ENCODE measurements at places on chromosomes 5 and 9.

DNA sequence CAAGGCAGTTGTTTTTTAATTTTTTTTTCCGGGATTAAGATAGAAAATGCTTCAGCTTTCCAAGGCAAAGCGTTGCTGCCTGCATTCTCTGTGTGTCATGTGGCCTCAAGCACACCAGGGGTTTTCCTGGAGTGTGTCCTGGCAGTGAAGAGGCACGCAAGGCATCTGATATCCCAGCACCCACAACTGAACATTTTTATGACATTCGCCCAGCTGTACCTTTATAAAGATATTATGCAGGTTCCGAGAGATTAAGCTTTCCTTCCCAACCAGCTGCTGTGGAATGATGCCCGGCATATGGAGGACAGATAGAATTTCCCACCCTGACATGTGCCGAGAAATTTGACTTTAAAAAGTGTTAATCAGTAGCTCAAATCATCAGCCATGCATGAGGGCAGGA lies 205.6 kb downstream of the GADD45G start:
- no peak for DNase-seq

- no peak for DNase-seq
Measured at GRCh38 chr9:111349766-111350165, 19.7 kb upstream of the OR2K2 start.

DNA sequence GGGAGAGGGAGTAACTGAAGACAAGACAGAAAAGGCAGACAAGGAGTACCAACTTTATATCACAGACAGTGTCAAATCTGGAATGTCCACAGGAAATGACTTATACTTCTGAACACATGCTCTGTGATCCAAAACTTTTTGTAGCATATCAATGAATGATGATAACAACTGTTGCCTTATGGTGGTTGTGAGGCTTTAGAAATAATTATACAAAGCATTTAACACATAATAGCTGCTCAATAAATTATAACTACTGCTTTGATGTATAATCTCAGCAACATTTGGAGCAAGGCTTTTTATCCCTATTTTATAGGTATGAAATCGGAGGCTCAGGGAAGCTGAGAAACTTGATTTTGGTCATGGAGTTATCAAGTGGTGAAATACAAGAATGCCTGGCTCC lies 3.3 kb upstream of the ASTN2 start:
- no peak for DNase-seq

DNA sequence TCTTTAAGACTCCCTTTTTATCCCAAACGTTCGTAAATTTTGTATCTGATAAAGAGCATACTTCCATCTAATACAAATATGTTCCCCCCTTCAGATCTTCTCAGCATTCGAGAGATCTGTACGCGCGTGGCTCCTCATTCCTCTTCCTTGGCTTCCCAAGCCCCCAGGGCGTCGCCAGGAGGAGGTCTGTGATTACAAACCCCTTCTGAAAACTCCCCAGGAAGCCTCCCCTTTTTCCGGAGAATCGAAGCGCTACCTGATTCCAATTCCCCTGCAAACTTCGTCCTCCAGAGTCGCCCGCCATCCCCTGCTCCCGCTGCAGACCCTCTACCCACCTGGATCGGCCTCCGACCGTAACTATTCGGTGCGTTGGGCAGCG lies 19.9 kb downstream of the CDKN2A start:
- DNase-seq: no peak

GRCh38 chr5:15446552-15446951 lies 53.4 kb upstream of the FBXL7 start:
- DNase-seq: no peak

GRCh38 chr9:22114956-22115355 lies 105.9 kb upstream of the CDKN2B start:
- DNase-seq: no peak

- no peak for DNase-seq
Measured at GRCh38 chr5:147485046-147485445, 24.8 kb downstream of the DPYSL3 start.

DNA sequence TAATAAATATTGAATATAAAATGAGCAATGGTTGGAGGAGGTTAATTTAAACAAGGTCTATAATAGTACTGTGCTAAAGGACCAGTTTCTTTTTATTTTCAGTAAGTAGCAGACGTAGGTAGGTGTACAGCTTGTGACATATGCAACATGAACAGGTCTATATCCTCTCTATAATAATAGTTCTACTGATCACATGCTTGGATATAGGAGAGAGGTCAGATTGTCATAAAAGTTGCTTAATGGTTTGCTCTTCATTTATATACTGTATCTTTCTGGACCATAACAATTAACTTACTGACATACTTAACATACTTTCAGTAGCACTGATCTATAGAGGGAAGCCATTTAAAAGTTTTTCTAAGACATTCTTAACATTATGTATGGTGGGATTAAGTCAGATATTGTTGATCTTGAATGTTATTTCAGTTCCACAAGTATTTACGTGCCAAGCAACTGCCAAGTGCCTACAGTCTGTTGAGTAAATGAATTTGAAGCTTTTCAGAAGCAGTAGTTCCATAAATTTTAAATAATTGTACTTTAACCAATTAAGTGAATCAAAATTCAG lies 68.0 kb downstream of the DENND4C start:
- DNase-seq: no peak

DNA sequence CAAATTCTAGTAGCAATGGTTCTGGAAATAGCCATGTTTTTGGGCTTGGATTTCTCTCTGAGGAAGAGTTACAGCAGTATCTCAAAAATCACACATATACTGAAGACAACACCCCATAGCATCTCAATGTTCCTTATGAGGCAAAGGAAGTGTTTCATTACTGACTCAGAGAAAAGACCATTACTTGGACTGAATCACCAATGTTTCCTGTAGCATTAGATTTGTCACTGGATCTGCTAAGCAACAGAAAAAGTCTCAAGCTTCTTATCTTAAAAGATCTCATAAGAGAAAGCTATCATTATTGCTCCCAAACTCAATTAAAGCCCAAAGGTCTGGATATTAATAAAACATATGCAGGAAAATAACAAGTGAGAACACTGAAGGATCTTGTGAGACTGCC lies 272.4 kb downstream of the ADAMTS6 start:
- DNase-seq: no peak

DNA sequence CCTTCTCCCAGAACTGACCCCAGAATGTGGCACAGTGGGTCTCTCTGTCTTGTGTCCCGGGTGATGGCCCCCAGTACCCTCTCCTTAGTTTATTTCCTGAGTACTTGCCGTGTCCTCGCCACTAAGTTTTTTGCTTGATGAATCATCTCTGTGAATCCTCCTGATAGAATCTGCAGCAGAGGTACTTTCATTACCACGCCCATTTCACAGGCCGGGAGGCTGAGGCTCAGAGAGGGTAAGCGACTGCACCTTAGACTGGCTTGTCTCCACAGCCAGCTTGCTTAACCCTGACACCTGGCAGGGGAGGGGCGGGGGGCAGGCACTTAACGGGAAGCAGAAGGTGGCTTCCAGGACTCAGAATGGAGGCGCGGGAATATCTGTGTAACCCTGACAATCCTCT lies 7.9 kb upstream of the IER5L start:
- DNase-seq: no peak

DNA sequence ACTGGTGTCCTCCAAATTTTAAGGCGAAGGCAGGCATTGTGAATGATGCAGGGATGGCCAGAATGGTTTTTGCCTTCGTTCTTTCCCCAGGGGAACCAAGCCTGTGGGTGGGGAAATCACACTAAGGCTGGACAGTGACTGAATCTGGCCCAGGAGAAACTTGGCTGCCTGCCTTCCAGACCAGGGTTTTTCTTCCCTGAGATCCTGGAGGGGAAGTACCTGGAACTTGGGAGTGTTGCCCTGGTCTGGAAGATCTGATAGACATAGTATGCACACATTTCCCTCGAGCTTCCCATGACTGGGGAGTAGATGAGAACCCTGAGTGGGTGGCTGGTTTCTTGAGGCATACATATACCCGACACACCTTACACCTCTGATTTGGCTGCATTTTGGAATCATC lies 664 bp upstream of the IL11RA start:
- DNase-seq: no peak

GRCh38 chr9:84996029-84996428 lies 326.5 kb downstream of the NTRK2 start:
- no peak for DNase-seq

- no peak for DNase-seq
Measured at GRCh38 chr9:91884696-91885687, 65.0 kb downstream of the ROR2 start.

DNA sequence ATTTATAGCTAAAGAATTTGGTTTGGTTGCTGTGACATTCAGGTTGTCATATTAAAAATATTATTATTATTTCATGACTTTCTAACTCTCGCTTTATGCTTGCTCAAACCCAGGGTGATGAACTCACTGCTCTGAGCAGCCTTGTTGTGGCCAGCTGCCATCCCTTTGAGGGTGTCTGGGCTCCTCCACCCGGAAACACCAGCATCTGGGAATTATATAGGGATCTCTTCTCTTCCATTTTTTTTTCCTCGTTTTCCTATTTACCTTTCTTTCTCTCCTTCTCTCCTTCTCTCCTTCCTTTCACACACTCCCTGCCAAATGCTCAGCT lies 355.8 kb upstream of the SMARCA2 start:
- DNase-seq: no peak

GRCh38 chr9:36961561-36962325 lies 72.3 kb downstream of the PAX5 start:
- DNase-seq: no peak

DNA sequence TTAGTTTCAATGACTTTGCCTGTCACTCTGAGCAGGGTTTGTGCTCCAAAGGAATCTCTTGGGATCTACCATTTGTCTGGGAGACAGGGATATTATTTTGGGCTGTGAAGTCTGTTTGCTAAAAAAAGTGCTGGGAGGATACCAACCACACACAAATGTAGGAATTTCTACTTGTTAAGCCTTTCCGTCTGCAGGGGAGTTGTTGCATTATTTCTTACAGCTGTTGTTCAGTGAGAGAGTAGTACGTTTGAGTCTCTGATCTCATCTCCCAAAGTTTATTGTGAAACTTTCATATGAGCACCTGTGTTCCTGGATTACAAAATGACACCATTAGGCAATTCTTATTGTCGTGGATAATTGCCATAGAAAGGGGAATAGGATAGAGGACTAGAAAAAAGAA lies 78.3 kb upstream of the SEMA6A start:
- no peak for DNase-seq

GRCh38 chr5:149631506-149631905 lies 50.2 kb downstream of the ARHGEF37 start:
- DNase-seq: no peak

DNA sequence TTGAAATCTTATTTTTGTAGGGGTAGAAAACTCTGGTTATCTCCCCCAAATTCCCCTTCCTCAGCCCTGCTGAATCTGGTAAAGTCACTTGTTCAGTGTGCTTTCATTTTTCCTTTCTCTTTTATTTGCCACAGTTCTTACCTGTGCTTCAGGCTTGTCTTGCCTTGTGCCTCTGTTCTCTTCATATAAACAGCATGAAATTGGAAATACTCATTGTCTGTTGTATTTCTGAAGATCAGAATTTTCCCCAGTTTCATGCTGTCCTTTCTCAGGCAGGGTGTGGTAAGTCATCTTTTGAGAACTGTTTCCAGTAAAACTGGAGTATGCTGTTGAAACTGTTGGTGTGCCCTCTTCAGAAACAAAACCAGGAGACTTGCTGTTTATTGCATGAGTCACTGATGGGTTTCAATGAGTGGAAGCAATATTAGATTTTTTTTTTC lies 7.0 kb downstream of the PAM start:
- DNase-seq: no peak

DNA sequence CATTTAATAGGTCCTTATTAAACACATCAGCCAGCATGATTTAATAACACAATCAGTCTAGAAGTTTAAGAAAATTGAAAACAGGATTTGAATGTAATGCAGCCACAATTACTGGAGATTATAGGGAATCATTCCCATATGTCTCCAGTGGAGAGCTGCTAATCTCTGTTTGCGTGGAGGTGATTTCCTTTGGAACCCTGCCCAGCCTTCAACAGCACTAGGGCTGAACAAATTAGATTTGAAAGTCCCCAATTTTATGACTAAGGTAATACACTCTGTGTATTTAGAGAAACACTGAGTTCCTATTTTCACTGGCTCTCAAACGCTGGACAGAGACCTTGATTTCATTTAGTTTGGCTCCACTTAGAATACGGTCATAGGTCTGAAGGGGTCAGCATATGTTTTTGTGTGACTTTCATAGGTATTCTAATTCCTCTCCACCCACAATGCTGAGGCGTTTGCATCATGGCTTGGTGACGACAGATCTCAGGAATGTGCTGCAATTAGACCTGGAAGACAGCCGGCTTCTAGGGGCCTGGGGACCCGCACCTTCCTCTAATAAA lies 508.3 kb downstream of the EBF1 start:
- DNase-seq: no peak

- no peak for DNase-seq
Measured at GRCh38 chr5:112270299-112271293, 148.5 kb downstream of the EPB41L4A start.

DNA sequence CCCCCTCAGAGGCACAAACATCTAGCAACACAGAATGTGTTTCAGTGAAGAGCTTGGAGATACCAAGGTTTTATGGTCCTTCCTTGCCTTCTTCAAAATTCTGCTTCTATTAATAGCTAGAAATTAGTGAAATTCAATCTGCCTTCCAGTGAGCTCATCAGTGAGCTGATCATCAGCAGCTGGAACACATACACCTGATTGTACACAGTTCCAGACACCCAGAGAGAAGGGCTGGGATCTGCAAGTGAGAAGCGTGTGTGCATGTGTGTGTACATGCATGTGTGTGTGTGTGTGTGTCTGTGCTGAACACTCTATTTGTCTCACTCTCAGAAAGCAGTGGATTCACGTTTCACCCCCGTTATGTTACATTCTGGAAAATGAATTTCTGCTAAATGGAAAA lies 28.5 kb downstream of the CFAP90 start:
- no peak for DNase-seq

DNA sequence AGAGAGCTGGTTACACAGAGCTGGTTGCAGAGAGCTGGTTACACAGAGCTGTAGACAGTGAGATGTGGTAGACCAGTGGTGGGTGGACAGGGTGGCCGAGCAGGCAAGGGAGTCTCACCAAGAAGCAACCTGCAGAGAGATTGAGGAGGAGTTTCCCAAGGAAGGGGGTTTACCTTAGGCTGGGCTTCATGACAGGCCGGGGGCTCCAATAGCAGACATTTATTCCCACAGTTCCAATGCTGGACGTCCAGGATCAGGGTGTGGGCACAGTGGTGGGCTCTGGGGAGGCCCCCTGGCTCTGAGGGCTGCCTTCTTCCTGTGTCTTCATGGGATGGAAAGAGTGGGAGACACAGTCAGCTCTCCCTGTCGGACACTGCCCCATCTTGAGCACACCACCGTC lies 386.9 kb upstream of the IRX4 start:
- DNase-seq: no peak

- no peak for DNase-seq
Measured at GRCh38 chr5:84480873-84481637, 96.4 kb upstream of the EDIL3 start.

GRCh38 chr5:117302473-117302872 lies 727.9 kb upstream of the SEMA6A start:
- no peak for DNase-seq

- no peak for DNase-seq
Measured at GRCh38 chr9:3898461-3899218, 372.8 kb upstream of the RFX3 start.

Measured in stimulated activated CD4-positive, alpha-beta T cell treated with anti-CD3 and anti-CD28 coated beads, TNF-alpha, amount 100 ng/mL, for 1 hour (primary cell).